ENCODE measurements at places on chromosomes 5 and 9.

DNA sequence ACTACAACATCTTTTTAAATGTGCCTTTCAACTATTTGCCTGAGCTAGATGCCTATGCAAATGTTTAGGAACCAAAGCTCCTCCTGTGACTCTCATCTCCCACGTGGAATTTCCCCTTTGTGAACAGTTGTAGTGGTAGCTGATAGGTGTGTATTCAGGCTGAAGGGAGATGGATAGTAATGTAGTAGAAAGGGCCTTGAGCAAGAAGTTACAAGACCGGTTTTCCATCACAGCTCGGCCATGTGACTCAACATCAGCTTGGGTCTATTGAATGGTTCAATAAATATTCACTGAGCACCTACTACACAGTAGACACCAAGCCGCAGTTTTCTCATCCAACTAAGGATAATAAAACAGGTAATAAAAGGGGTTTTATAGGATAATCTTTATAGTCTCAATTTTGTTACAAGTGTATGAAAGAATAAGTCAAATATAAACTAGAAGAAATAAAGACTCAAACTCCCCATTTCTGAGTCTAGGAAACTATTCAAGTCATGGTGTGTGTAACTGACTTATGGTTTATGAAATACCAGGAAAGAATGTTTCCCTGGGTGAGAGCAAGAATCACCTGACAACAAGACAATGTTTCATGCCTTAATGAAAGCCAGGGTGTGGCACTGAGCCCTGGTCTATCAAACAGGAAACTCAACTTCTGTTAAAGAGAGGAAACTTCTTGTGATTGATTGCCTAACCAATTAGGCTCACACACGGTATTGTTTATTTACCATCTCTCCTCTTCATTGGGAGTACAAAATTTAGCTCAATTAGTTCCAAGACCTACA lies 187.1 kb upstream of the SPEF2 start:
- no peak for DNase-seq

DNA sequence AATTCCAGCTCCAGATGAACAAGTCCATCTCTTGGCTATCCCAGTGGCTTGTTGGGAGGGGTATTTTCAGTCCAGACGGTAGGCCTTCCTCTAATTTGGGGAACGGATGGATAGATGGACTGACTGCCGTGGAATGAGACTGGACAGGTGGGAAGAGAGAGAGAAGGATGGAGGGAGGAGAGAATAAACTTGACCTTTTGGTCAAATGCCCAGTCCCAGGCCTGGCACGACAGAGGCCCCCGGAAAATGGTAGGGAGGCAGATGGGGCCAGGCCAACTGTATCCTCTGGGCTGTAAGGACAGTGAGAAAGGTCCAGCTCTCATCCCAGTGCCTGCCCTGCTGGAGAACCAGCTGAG lies 1.1 kb downstream of the BHMT start:
- DNase-seq, result no peak

GRCh38 chr9:88646539-88647300 lies 111.7 kb downstream of the NXNL2 start:
- no peak for DNase-seq

GRCh38 chr5:71727978-71728377 lies 8.9 kb downstream of the CARTPT start:
- DNase-seq, result no peak

- no peak for DNase-seq
These were observed 92.7 kb downstream of the DAB2IP start for GRCh38 chr9:121744002-121744686.

GRCh38 chr9:134146774-134147493 lies 11.1 kb downstream of the WDR5 start:
- DNase-seq, result no peak

DNA sequence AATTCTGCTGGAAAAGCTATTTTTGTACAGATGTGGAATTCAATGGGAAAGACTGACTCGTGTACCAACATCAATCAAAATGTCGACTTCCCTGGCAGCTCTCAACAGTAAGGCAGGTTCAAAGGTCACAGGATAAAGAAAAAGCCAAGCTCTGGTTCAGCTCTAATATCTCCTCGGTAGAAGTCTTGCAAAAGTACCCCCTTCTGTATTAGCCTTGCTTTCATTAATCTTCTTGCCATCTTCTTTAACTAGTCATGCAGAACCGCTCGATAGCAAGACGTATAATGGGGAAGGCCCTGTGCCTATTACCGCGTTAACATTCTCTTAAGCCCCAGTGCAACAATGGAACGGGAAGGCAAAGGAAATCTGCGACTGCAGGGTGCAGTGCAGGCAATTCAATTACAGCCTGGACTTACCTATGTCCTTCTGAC lies 201.2 kb downstream of the GAPVD1 start:
- DNase-seq, result no peak

DNA sequence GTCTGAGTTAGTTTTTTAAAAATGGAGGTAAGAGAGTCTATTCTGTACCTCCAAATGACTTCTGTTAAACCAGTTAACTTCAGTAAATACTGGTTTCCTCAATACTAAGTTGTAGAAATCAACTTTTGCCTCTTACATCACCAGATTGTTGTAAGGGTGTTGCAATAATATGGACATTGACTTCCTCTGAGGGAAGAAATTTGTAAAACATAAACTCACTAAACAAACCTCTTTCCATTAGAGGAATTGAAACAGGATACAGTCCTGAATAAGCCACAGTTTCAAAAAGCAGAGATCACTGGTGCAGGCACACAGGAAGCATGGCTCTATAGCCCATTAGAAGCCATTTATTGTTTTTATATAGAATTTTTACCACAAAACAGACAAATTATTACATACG lies 32.7 kb upstream of the SLCO6A1 start:
- DNase-seq, result no peak

DNA sequence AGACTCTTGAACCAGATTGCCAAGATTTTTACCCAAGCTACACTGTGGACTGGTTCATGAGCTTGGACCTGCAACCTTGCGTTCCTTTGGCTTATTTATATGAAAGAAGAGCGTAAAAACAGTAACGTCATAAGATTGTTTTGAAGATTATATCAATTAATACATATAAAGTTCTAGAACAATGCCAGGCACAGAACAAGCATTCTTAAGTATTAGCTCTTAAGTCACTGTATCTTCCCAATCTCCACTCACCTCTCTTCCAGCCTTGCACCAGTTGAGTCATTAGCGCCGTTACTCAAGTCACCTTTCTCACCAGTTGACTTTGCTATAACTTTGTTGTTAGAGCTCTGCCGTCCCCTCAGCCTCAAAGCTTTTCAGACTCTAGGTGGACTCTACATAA lies 415.7 kb downstream of the PLK2 start:
- DNase-seq, result no peak

DNA sequence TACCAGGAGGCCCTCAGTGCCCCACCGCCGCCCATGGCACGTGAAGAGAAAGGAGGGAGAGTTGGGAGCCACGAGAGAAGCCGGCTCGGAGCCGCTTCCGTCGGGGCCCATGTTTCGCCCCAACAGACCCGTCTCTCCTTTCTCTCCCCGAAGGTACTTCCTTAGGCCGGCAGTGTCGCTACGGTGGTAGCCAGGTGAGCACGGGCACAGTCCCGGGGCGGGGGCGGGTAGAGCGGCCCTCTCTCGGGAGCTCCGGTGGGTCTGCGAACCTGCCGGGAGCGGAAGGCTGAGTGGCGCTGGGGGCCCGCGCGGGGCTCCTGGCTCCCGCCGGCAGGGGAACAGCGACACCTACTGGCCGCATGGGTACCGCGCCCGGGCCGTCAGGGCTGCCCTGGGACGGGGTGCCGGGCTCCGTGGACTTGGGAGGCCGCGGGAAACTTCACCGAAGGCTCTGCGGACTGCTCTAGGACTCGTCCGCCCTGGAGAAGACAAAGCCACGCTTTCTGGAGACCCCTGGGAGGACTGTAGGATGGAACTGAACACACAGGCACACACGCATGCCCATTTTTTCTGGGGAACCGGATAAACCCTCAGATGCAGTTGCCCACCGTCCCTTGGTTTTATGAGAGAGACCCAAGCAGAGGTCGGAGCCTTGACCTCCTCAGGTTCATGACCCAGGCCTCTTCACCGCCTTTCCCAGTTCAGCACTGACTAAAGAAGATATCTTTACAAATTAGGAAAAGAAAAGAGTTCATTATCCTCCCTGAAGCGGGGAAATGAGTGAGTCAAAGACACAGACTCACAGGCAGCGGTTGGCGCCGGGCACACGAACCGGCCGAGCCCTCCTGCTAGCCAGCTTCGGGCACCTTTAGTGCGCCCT lies 202.5 kb downstream of the MEF2C start:
- peak; percentile 56 for DNase-seq

GRCh38 chr9:136020206-136020605 lies 59.0 kb upstream of the UBAC1 start:
- DNase-seq, result no peak

DNA sequence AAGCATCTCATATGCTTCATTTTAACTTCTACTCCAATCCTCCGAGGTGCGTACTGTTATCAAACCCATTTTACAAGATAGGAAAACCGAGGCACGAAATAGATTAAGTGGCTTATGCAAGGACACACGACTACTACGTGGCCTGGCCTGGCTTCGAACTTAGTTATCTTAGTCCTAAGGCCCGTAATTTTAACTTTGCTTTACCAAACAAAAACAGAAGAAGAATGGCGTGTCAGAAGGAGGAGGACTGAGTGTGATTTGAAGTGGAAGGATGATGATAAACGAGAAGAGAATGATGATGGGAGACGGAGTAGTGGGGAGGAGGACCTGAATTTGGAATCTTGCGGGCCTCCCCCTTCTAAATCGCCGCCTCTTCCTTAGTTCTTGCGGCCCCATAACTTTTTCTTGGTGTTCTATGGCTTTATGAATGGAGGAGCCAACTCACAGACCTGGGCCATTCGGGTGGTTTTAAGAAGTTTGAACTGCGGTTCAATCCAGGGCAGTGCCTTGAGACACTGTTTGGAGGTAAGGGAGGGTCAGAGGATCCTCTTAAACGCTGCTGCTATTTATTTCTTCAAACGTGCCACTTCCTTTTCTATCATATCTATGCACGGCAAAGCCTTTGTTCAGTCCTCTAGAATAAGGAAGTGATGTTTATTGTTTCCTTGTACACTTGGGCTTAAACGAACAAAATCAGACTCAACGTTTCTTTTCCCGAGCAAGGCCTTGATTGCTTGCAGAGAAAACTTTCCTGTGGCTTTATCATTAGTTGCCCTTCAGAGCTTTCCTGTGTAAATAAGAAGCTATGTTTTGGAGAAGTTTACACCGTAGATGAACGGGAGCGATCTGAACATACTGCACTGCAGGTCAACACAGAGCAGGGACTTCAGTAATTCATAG lies 795 bp downstream of the CNOT8 start:
- DNase-seq, result no peak
